Breast epithelium (tissue), 4 donors: ENCODE measurements at places on chromosomes 1 and 21. TPM values are rescaled to one million over a fixed set of nuclear protein-coding genes. Genes with fewer than 3 reads are reported as not detected.

- DNase-seq = no peak
These were observed 890.2 kb upstream of the B3GALT2 start for GRCh38 chr1:194076646-194077045.

The TCEANC2 gene
- total RNA-seq = 4.3 TPM

GRCh38 chr1:242185731-242186130 is 186.8 kb upstream of the MAP1LC3C start:
- no peak for DNase-seq

- no peak for DNase-seq
These were observed 258.3 kb upstream of the KAZN start for GRCh38 chr1:14340002-14340785.

The DPT gene
- total RNA-seq = 740 TPM

DNA sequence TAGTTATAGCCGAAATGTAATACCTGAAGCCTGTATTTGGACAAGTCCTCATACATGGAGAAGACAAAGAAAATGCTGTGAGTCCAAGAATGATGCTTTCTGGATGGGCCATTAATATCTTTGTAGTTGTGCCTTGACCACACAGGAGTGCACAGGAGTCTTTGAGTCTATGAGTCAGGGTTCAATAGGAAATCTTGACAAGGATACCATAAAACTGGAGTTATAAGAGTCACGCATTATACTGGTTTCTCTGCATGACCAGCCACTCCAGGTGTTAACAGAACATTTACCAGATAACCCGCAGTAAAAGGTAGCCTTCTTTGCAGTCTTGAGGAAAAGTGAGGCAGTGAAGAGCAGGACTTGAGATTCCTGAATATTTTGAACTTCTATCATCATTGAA is 464.6 kb upstream of the PKN2 start:
- DNase-seq = no peak

- no peak for DNase-seq
These were observed 101.5 kb downstream of the C1orf94 start for GRCh38 chr1:34278211-34278610.

The TMPRSS2 gene
- total RNA-seq = not detected

DNA sequence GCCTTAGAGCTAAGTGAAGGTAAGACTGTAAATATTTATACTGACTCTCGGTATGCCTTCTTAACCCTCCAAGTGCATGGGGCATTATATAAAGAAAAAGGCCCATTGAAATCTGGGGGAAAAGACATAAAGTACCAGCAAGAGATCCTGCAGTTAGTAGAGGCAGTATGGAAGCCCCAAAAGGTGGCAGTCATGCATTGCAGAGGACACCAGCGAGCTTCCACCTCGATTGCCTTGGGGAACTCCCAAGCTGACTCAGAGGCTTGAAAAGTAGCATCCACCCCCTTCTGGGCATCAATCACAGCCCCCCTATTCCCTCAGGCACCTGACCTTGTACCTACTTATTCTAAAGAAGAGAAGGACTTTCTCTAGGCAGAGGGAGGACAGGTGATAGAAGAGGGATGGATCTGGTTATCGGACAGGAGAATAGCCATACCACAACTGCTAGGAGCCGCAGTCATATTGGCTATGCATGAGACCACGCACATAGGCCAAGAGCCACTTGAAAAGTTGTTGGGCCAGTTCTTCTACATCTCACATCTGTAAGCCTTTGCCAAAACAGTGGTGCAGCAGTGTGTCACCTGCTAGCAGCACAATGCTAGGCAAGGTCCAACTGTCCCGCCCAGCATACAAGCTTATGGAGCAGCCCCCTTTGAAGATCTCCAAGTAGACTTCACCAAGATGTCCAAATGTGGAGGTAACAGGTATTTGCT is 19.4 kb downstream of the PLA2G2F start:
- no peak for DNase-seq

DNA sequence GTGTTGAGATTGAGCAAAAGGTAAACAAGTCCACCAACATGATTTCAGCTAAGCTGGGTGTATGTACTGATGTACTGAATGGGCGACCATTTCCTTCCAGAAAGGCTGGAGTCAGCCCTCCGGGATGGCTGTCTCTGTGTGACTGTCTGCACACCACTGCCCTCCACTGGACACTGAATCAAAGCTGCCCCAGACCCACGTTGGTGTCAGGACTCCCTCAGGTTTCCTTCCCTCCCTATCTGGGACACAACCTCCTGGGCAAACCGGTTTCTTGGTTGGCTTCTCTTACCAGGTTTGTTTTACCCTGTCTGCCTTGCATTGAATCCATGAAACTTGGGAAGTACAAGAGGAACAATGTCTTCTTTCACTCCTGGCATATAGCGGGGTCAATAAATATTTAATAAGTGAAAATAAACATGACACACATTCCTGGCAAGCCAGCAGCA is 5.3 kb upstream of the SRP9 start:
- peak; percentile 91 for DNase-seq
